NCI-H1436 (cell line): ENCODE measurements at places on chromosomes 1 and 21.

- DNase-seq, result no peak
Observed at GRCh38 chr1:227919906-227920305, 27.8 kb downstream of the WNT9A start.

- no peak for DNase-seq
Observed at GRCh38 chr1:216210081-216210480, 213.2 kb downstream of the USH2A start.

DNA sequence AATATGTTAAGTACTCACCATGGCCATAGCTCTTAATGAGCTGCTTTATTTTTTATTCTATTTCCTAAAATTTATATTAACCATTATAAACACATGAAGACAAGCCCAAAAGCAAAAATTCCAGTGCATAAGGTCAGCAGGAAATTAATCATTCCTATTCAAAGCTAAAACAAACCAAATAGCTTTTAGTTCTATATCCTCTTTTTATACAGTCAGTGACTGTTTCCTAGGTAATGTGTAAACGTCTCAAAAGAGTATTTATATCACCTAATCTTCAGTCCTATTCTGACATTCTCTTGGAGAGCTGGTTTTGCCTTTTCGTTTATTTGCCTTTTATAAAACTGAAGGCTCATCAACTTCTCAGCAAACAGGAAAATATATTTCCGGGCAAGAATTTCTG, 4.2 kb downstream of the GOLPH3L start:
- no peak for DNase-seq

- DNase-seq, result no peak
Observed at GRCh38 chr1:62111084-62111483, 83.6 kb upstream of the L1TD1 start.
